Cerebellum (tissue), 4 donors: ENCODE measurements at places on chromosomes 5 and 9. TPM values are rescaled to one million over a fixed set of nuclear protein-coding genes. Genes with fewer than 3 reads are reported as not detected.

DNA sequence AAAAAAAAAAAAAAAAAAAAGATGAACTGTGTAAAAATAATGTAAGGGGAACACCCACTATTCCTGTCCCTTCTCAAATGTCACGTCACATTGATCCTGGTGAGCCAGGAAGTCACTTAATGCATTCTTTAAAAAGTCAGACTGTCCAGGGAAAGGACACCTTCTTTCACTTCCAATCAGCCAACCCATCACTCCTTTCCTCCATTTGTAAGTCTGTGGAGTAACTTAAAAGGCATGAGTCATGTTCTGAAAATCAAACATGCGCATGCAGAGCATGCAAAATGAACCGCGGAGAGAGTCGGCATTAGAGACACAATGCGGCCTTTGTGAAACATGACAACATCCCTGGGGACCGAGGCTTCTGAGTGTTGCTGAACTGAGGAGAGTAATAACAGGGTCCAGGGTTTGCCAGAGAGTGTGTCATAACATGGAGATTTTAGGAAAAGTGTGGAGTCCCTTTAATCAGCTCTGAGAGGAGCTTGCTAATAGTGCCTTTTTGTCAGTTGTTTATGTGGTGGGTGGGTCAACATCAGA, 77.6 kb upstream of the SEMA6A start:
- peak; percentile 8 for DNase-seq

DNA sequence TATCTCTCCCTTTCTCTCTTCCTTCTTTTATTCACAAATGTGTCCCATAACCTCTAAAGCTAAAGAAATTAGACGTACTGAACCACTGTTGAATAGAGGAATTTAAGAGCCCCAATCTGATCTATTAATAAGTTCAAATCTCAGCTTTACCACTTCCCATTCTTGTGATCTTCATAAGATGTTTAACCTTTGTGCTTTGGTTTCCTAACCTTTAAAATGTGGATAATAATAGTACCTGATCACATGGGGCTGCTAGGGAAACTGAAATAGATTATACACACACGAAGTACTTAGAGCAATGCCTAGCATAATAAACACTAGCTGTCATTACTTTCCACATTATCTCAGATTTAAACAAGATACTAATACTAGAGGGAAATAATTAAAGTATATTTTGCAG, 324.3 kb upstream of the SEMA6A start:
- no peak for DNase-seq

DNA sequence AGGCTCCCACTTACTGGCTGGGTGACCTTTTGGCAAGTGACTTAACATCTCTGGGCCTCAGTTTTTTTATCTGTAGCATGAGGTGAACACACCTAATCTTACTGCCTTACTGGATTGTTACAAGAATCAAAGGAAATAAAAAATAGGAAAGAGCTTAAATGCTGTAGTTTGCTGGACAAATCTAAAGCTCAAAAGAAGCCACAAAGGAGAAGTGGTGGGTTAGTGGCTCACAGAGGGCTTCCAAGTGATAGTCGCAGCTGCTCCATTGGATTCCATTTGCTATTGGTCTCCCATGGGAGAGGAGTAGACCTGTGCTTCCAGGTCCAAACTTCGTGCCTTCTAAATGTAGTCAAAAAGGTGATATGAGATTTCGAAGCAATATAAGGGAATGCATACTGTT, 123.6 kb downstream of the SEMA6A start:
- DNase-seq = no peak

DNA sequence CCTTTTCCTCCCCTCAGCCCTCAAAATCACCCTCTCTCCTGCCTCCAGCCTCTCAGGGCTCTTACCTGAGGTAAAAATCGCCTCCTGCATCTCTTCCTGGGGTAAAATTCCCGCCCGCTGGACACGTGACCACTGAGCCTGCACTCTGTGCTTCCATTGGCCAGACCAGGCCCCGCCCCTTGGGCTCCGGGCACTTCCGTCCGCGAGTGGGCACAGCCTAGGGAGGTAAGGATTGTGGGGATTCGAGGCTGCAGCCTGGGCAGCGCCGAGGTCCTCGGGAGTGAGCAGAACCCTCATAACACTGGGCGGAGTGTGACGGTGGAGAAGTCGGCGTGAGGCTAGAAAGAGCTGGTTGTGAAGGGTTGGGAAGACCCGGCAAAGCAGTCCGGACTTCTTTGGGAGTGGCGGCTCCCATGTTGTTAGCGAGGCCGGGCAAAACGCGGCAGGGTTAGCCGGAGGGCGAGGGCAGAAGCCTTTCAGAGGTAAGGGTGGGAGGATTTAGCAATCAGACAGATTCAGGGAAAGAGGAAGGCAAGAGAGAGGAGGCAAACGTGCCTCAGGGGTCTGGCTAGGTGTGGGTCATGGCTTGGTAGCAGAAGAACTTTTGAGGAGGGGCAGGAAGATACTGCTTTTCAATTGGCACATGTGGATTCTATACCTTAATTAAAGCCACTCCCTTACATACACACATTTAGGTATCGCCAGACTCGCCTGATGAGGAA, at the start of gene SHOC1:
Gene SHOC1, minus strand, starts transcription at position 103 of the 722 bp plus-strand sequence. CDS start 3,519 bp downstream, outside the sequence.
- DNase-seq = no peak

DNA sequence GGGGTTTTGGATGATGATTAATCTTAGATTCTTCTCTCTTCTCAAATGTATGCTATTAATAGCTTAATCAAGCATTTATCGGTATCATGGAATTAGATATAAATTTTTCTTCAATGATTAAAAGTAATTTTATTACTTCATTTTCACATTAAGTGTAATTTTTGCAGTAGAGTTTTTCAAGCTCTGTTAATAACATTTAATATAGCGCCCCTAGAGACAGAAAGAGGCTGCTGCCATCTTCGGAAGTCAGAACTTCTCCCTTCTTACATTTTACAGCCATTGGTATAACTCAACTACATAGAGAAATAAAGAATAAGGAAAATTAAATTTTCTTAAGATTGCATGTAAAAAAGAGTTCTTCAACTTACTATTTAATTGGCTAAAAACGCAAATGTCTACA, 540.3 kb downstream of the GABRG2 start:
- no peak for DNase-seq

GRCh38 chr5:133111299-133111698, 59.5 kb downstream of the HSPA4 start:
- DNase-seq = peak; percentile 67

- no peak for DNase-seq
These were observed 132.9 kb downstream of the SUSD1 start for GRCh38 chr9:112042244-112042638.

DNA sequence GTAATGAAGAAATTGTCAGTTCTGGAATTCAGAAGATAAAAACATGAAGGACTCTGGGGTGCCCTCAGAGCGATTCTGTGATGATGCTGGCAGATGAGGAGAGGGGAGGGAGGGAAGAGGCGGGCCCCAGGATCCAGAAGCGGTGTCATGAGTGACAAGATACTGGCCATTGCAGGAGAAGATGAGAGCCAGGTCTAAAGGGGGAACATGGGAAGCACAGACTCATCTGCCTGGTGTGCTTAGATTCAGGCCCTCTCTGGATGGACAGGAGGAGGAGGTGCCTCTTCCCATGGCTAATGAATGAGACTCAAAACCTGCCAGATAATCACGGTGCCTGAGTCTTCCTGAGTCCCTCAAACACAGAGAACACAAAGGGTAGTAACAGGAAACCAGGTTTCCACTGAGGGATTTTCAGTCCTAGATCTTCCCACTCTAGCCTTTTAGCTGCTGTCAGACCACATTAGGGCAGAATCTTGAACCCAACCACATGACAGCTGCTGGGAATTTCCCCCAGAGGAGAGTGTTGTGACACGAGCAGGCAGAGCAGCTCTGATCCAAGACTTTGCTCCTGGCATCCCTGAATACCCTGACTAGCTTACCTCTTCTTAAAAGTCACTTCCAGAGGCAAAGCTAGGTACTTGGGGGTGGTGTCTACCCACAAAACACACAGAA, 28.2 kb upstream of the HSPA9 start:
- no peak for DNase-seq

- DNase-seq = peak; percentile 21
These were observed at the start of gene CDH12 for GRCh38 chr5:22852807-22853660. Gene CDH12, minus strand, starts transcription at chr5:22853344.

GRCh38 chr9:126802318-126803059, 2.4 kb upstream of the ZBTB43 start:
- DNase-seq = no peak

- DNase-seq = no peak
These were observed 14.2 kb downstream of the COL5A1 start for GRCh38 chr9:134655586-134656333.

DNA sequence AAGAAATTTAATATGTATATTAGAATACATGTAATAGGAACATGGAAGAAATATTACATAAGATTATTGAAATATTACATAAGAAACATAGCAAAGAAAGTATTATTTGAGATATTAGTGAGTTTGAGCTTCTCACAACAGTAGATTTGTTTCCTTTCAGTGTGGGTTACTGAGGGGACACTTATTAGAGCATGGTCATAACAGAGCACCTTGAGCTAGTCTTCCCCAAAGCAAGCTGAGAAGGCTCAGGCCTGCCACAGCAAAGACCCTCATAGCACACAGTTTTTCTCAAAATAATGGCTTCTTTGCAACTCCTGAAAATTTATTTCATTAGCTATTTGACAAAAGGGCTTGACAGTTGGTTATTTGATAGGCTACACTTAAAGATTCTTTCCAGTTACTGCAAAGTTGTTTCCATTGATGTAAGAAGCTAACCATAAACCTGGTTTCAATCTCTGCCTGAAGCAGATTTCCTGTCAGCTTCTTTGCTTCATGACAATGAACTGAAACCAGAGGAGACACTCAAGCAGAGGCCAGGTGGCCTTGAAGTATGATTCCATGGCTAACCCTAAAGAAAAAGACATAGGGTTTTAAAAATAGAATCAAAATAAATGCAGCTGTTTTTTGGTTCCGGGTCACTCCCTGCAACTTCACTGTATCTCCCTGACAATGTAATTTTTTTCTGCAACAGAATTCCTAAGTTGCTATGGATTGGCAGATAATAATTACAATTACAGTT, 68.6 kb downstream of the ERMP1 start:
- DNase-seq = no peak

DNA sequence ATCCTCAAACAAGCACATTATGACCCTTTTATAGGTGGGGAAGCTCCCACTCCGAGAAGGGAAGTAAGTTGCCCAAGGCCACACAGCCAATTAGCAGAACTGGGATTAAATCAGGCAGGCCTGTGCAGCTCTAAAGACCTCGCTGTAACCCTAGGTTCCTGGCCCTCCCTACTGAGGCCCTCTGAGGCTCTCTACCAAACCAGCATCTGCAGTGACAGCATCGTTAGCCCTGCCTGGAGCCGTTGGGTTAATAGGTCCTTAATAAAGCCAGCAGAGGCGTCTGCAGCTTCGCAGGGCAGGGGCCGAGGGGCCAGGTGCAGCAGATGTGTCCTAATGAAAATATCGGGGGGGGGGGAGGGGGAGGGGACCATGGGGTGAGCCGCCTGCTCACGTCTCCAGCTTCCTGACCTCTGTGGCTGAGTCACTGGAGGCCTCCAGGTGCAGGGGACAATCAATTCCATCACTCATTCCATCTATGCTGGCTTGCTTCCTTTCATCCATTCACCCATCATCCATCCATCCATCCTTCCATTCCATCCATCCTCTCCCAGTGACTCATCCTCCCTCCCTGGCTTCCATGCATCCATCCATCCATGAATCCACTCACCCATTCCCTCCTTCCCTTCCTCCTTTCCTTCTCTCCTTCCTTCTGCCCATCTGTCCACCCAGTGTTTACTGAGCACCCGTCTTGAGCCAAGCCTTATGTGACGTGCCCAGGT, 203.9 kb downstream of the C9orf50 start:
- no peak for DNase-seq

FOXD4L6 gene
- 0.36 TPM for total RNA-seq

SV2C gene
- 9.3 TPM for total RNA-seq

SLC6A3 gene
- 0.18 TPM for total RNA-seq

HSPB3 gene
- not detected for total RNA-seq

FOXD4 gene
- total RNA-seq = 1.00 TPM

OTP gene
- total RNA-seq = 0.27 TPM

IFNA21 gene
- total RNA-seq = not detected

ZBED3 gene
- 3.7 TPM for total RNA-seq

AIF1L gene
- total RNA-seq = 24.2 TPM

SLC6A19 gene
- 0.09 TPM for total RNA-seq

SPINK7 gene
- not detected for total RNA-seq

SLF1 gene
- total RNA-seq = 54.3 TPM

FAM221B gene
- total RNA-seq = not detected
